ENCODE measurements at places on chromosomes 5 and 9.

DNA sequence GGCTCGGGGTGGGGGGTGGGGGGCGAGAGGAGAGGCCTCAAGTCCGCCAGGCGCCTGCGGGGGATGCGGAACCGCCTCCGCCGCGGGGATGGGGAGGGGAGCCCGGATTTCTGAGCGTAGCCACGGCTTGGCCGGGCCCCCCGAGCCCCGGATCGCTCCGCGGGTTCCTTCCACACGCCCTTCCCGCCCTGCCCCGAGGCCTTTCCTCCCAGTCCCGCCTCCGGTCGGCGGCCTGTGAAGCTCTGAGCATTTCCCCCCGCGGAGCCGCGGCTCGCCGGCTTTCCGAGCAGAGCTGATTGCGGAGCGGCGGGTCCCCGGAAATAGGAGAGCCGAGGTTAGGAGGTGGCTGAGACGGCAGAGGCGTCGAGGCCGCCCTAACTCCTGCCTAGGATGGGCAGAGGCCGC, 6.1 kb downstream of the IRX4 start:
- DNase-seq: no peak

DNA sequence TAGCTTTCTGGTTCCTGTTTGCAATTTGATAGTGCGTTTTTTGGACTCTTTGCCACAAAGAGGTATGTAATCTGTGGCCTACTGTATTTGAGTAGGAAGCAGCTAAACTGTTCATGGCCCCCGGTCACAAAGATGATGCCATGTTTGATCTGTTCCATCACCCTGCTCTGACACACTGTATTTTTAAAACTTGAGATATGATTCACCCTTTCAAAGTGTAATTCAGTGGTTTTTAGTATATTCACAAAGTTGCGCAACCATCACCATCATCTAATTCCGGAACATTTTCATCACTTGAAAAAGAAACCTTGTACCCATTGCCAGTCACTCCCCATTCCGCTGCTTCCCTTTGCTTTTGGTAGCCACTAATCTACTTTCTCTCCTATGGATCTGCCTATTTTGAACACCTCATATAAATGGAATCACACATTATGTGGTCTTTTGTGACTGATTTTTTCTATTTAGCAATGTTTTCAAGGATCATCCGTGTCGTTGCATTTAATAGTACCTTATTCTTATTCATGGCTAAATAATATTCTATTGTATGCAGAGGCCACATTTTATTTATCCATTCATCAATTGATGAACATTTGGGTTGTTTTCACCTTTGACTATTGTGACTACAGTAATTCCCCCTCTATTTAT, 141.6 kb downstream of the NR3C1 start:
- DNase-seq: no peak

GRCh38 chr9:108105885-108106284, 616.3 kb upstream of the KLF4 start:
- no peak for DNase-seq

DNA sequence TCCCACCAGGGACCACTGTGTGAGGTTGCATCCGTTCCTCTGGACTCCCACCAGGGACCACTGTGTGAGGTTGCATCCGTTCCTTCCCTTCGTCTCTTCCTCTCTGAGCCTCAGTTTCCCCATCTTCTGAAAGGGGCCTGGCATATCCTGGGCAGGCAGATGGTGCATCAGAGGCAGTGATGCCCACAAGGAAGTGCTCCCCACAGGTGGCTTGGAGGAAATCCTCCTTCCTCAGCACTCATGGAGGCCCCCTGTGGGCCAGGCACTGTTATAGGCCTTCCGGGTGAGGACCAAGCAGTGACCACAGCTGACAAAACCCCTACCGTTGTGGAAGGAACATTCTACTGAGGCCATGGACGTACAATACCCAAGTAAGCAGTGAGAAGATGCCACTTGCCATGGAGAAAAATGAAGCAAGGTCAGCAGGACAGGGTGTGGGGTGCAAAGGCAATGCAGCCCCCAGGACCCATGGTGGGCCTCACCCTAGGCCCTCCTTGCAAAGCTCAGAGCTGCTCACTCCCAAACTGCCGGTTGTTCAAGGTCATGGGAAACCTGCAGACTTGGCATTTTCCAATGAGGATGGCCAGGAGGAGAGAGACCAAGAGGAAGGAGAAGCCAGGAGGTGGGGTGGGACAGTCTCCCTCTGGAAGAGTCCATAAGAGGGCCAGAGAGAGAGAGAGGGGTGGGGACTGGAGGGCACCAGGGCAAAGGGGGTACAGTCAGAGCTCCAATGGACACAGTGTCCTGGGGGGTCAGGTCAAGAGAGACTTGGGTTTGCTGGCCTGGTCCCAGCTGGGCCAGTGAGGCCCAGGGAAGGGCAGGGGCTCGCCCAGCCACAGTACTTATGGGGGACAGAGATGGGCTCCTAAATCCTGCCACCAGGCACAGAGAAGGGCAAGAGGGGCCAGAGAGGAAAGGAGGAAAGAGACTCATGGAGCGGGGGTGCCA, 51.1 kb downstream of the C9orf50 start:
- DNase-seq: no peak

DNA sequence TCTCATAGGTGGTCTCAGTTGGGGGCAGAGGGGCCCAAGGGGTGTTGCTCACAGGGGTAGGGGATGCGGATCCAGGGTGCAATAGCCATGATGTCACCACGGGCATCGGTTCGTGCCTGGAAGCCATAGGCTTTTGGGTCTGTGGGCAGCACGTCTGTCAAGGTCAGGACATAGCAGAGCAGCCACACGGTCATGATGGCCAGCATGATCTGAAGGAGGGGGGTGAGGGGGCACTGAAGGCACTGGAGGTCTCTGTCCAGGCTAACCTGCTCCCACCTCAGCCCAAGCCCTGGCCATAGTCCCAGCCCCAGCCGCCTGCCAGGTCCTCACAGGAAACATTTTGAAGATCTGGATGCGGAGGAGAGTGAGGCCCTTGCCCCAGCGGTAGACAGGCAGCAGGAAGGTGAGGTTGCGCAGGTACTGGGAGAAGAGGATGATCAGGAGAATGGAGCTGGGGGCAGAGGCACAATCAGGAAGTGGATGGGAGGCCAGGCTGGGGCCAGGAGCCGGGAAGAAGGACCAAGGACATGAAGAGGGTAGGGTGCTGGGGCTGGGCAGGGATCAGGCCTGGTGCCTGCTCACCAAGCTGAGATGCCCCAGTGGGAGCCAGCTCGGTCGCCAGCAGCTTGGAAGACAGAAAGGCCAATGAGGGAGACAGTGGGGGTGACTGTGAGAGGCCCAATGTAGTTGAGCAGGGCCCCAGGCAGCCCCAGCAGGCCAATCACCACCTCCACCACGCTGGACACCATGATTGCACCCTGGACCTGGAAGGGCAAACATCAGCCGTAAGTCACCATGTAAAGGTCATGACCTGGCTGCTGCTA, 3.3 kb downstream of the SLC23A1 start:
- no peak for DNase-seq

DNA sequence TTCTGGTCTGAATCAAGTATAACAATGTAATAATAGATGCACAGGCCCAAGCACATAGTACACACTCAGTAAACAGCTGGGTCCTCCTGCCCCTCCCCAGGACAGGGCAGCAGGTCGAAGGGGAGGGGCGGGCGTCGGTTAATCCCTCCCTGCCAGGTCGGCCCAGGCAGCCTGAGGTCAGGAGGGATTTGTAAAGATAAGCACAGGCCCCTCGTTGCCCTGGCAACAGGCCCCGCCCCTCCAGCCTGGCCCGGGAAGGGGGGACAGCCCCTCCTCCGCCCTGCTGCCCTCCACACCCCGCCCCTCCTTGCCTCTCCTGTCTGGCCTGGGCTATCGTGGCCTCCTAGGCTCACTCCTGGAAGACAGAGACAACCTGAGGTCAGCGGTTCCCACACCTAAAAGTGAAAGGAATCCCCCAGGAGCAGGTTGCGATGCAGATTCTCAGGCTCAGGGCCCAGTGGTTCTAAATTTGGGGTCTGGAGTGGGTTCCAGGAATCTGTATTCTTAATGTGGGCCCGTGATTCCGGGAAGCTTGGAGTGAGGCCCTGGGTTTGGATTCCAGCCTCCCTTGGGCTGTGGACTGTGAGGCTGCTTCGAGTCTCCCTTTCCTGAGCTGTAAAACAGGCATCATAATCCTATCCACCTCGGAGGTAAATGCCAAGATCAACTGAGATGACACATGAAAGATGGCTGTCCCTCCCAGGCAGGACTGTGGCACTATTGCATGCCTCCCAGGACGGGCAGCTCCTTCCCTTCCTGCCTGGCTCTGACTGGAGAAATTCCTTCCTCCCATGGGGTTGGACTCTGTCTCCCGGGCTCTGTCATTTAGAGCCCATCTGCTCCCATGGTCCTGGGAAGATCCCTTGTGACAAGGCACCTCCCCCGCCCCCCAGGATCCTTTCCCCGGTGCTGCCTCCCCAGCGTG, 4.4 kb downstream of the CRB2 start:
- no peak for DNase-seq

- no peak for DNase-seq
Observed at GRCh38 chr5:139588962-139589361, 27.8 kb downstream of the UBE2D2 start.

DNA sequence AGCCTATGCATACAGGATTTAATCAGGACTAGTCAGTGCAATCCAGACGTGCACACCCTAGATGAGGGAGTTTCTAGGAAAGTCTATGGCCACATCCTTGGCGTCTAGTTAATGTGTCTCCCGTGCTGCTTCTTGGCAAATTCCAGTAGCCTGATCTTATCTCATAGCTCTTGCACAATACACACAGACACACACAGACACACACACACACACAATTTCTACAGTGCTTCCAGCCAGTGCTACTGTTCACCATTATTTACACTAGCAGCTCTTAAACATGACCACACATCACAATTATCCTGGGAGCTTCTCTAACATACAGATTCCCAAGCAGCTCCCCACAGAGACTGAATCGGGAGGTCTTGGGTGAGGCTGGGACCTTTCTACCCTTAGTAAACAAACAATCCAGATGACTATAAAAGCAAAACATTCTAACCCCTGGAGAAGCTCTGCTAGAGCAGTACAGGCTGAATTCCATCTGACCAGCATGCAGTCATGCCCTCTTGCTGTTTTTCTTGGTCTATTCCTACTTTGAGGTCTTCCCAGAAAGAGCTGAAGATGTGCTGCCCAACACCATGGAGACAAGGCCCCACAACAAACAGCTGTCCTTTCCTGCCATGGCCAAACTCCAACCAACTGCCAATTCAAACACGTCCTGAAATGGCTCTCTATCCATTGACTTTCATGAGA, 236.6 kb downstream of the DEPDC1B start:
- DNase-seq: no peak

DNA sequence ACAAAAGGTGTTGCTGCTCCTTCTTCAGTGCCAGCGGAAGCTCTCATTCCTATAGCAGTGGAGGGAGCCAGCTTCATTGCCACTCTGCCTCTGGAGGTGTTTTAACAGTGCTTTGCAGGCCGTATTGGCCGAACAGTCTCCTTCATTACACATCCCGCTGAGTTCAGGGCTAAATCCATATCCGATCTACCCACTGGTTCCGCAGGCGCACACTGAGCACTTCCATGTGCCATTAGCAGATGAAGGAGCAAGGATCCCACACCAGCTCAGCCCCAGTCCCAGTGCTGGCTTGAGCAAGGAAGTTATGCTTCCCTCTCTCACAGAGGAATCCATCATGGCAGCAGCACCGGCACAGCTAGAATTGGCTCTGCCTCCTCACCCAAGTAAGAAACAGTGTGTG, 121.2 kb upstream of the IRX2 start:
- no peak for DNase-seq

- no peak for DNase-seq
Observed at GRCh38 chr9:130943777-130944176, 4.7 kb upstream of the FIBCD1 start.

- no peak for DNase-seq
Observed at GRCh38 chr5:179596421-179596820, 27.1 kb downstream of the HNRNPH1 start.

- no peak for DNase-seq
Observed at GRCh38 chr9:125821078-125821477, 73.9 kb downstream of the PBX3 start.

GRCh38 chr9:109401990-109402318, 81.1 kb upstream of the EPB41L4B start:
- no peak for DNase-seq

- DNase-seq: no peak
Observed at GRCh38 chr5:156407251-156407650, 80.3 kb downstream of the SGCD start.

DNA sequence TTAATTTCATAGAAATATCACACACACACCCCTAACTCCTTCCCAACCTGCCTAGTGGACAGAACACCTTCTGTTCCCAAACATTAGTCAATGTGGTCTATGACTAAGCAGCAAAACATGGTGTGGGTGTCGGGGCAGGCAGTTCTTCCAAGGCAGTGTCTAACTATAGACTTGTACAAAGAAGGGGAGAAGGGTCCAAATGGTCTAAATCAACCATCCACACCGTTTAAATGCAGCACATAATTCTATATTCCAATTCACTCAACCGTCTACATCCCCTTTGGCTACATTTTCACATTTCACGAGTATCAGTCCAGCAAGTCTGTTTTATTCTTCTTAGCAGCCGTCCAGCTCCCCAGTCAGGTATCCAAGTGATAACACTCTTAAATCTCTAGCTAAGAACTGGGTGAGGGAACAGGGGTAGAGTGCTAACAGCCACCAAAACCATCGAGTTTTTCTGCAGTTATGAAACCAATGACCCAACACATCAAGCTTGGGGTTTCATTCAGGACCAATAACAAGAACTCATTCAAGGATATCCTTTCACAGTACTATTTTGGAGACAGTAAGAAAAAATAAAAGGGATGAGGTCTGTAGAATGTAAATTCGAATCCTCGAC, 3.3 kb downstream of the ZNF608 start:
- DNase-seq: no peak

- DNase-seq: peak; percentile 39
Observed at GRCh38 chr5:23208959-23209431, 298.4 kb upstream of the PRDM9 start.

GRCh38 chr9:12880406-12881015, 105.7 kb downstream of the LURAP1L start:
- no peak for DNase-seq

DNA sequence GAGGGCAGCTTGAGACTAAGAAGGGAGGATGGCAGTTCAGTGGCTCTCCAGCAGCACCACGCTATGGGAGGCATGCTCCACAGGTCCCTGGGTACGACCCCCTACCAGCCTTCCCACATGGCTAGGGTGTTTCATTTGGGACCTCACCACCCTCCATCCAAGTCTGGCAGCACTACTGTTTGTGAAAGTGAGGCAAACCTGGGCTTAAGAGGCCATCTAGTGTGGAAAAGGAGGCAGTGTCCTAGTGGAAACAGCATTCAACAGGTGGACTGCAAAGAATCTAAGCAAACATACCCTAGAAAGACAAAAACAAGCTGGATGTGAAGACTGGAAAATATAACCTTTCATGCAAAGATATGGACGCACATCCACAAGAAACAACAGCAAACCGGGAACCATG, 4.8 kb upstream of the C5orf47 start:
- DNase-seq: no peak

GRCh38 chr5:44747396-44747795, 61.4 kb upstream of the MRPS30 start:
- no peak for DNase-seq

GRCh38 chr5:150774145-150774544, 4.4 kb upstream of the SMIM3 start:
- no peak for DNase-seq

GRCh38 chr9:121838746-121839669, 187.6 kb downstream of the DAB2IP start:
- DNase-seq: no peak

All from NCI-H1930 (cell line).